Dorsolateral prefrontal cortex (tissue), 122 donors: ENCODE measurements at places on chromosomes 6 and 20.

- DNase-seq = no peak
Observed at GRCh38 chr20:30949761-30950160, 307.7 kb upstream of the DEFB115 start.

- DNase-seq = no peak
Observed at GRCh38 chr20:45269754-45270270, 15.4 kb upstream of the SLPI start.

GRCh38 chr6:158011980-158012566 is 30.4 kb downstream of the SYNJ2 start:
- peak; percentile 21 for DNase-seq

- no peak for DNase-seq
Observed at GRCh38 chr6:25952535-25952934, 10.1 kb upstream of the TRIM38 start.

- no peak for DNase-seq
Observed at GRCh38 chr6:38185244-38185643, 365.7 kb downstream of the ZFAND3 start.

DNA sequence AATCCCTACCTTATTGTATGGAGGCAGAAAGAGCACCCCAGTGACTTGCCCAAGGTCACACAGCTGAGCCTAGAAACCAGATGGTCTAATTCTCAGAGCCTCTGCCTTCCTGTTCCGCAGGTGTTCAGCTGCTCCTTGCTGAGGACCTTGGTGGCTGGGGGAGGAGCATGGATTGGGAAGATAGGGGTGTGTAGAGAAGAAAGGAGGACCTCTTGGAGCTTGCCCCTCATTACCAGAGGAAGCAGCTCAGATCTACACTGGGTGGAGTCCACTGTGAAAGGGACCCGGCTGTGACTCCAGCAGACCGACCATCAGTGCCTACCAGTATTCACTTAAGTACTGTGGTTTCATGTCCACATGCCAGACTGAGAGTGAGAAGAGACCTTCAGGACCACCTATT is 15.2 kb downstream of the FOXP4 start:
- no peak for DNase-seq

- no peak for DNase-seq
Observed at GRCh38 chr6:20186981-20187380, 25.3 kb downstream of the MBOAT1 start.

DNA sequence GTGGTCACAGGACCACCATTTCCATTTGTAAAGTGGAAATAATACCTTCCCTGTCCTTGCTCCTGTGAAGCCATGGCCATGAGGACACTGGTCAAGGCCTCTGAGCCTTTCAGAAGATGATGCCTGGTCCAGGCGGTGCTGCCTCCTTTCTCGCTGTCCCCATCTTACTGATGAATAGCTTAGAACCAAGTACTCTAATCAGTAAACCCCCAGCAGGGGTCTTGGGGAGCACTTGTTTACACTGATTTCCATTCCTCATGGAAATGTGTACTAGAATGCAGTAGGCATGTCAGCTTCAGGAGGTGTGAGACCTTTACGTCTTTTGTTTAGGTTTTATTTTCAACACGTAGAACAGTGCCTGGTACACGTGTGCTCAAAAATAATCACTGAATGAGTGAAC is 75.1 kb downstream of the DZANK1 start:
- DNase-seq = no peak

DNA sequence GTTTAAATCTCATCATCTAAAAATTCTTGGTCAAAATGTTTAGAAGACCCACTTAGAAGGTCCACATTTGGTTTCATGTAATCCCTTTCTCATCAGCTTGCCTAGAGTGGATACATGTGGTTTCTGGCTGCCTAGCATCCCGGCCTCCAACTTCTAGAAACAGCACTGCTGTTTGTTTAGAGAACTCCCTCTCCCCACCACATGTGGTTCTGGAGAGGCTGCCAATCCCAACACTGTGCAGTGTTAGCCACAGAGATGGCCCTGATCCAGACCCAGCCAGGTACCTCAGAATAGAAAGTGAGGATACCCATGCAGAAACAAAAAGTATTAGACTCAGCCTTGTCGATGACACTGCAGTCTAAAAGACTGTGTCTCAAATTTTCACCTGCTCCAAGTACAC is 241.8 kb downstream of the BCKDHB start:
- DNase-seq = no peak

DNA sequence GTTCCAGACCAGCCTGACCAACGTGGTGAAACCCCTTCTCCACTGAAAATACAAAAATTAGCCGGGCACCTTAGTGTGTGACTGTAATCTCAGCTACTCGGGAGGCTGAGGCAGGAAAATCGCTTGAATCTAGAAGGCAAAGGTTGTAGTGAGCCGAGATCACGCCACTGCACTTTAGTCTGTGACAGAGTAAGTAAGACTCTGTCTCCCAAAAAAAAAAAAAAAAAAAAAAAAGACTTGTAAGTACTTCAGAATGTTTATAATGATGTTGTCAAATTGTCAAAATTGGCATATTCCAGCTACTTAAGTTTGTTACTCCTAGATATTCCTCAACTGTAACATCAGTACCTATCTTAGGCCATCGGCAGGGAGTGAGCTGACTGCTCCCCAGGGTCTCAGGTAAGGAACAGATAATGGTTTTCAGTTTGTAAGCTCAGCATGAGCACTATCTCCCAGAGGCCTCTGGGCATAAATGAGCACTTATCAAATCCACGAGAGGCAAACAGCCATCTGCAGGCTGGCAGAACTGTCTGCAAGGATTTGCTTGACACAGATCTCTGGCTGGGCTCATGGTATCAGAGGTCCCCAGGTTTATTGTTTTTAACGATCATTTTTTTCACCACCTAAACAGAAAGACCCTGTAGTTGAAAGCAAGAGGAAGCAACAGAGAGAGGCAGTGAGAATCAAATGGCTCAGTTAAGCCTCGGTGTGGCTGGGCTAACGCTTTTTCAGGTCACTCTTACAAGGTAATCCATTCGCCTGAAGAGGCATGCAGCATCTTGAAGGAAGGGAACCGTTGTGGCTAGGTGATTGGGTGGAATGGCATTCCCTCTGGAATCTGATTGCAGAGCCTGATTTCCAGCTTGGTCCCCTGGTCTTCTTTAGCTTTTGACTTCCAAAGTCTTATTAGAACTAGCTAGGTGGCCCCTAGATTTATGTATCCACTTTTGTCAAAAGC is 115.9 kb downstream of the LY86 start:
- no peak for DNase-seq

GRCh38 chr6:118574051-118574865 is 26.2 kb downstream of the PLN start:
- no peak for DNase-seq

GRCh38 chr20:35087791-35088190 is 4.8 kb downstream of the TRPC4AP start:
- no peak for DNase-seq

GRCh38 chr6:79076160-79076559 is 1.9 kb downstream of the PHIP start:
- DNase-seq = no peak

GRCh38 chr20:10076126-10077080 is 41.6 kb downstream of the ANKEF1 start:
- no peak for DNase-seq

DNA sequence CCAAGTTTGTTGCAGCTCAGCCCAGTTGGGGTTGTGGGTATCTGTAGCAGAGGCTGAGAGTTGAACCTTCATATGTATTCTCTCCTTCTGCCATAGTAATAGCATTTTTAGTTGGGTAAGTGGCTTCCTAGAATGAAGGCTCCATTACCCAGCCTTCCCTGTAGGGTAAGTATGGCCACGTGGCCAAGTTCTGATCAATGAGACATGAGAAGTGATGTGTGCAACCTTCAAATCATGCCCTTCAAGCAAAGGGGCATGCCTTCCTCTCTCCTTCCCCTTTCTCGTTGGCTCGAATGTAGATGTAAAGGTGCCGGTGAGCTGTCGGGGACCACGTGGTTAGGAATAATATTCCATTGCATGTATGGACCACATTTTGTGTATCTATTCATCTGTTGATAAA is 12.7 kb upstream of the TRAF3IP2 start:
- DNase-seq = no peak

DNA sequence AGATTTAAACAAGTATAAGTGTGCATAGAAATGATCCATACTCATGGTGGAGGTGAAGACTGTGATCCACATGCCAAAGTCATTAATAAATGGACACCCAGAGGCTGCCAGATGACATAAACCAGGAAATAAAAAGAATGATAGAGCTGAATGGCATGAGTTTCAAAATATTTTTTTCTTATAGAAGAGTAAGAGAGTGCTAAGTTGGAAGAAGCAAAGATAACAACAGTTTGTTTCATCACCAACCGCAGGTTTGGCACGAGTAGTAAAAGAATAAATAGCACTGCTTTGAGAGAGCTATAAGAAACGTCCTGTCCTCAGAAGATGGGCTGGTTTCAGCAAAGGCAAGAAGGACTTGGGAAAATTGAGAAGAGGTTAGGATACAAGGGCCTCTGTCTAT is 246.9 kb downstream of the UBE3D start:
- no peak for DNase-seq

- DNase-seq = no peak
Observed at GRCh38 chr6:33064723-33065122, 8.7 kb downstream of the HLA-DPA1 start.

GRCh38 chr6:87682310-87682709 is 19.7 kb downstream of the AKIRIN2 start:
- DNase-seq = no peak

DNA sequence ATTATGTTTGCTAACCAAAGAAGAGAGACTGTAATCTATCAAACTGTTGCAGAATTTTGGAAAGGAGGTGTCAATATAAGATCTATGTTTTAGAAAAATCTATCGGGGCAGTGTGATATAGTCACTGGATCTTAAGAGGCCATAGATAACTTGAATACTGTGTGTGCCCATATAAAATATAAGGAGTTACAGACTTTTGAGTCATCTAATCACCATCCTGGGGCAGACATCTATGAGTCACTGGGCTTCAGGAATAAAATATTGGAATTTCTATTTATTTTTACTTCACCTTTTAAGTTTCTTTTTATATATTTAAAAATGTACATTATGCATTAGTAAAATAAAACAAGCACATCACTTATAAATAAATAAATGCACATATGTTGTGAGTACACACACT is 509.3 kb upstream of the MAN1A1 start:
- no peak for DNase-seq

DNA sequence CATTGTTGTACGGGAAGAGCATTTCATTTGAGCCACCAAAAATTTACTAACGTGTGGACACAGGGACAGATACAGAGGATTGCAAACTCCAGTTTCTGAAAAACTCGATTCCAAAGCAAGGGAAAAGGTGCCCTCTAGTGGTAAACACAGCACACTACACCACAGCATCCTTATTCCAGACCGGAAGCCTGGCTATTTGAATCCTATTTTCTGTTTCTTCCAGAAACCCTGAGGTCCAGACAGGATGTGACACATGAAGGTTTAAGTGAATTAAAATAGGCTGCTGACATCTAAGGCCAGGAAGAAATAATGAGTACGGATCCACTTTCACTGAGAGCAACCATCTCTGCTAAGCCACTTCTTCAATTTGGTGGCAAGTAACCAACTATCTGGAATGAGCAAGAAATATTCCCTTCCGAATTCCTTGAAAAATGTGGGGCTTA is 31.8 kb upstream of the GMPR start:
- DNase-seq = no peak

- no peak for DNase-seq
Observed at GRCh38 chr6:169213814-169214520, 39.7 kb downstream of the THBS2 start.

- no peak for DNase-seq
Observed at GRCh38 chr6:102749210-102749971, 1355.9 kb downstream of the GRIK2 start.

- DNase-seq = no peak
Observed at GRCh38 chr20:63411898-63412631, 50.9 kb upstream of the CHRNA4 start.

DNA sequence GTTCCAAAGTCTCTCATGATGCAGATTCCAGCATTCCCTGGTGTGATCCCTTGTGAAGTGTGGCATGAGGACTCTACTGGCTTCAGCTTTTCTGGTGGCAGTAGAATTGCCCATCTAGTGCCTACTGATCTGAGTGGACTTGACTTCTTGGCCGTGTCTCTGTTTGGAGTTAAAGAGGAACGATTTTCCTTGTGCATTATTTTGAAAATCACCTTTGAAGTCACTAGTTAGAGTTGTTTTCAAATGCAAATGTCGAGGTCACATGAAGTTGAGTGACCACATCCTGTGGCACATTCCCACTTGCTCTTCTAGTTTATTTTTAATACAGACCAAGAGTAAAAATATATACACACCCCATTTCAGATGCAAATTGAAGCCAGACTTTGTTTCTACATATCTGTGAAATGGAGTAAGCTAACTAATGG is 270.7 kb upstream of the TAB2 start:
- no peak for DNase-seq

GRCh38 chr20:60482221-60483008 is 524.2 kb downstream of the CDH26 start:
- DNase-seq = no peak

DNA sequence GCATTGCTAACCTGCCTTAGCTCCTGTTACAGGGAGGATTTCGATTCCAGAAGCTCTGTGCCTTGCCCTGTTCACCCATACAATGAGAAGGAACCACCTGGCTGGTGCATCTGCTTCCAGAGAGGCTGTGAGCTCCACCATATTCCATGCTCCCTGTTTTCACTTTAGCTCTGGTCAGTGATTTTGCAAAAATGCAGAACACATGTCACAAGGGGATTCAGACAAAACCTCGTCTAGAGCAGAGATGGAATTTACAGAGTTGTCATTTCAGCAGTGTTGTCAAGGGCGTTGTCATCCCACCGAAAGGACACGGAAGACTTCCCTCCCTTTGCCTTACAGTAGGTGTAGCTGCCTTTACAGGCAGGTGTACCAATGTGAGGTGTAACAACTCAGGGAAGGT is 223.0 kb upstream of the ARID1B start:
- no peak for DNase-seq

DNA sequence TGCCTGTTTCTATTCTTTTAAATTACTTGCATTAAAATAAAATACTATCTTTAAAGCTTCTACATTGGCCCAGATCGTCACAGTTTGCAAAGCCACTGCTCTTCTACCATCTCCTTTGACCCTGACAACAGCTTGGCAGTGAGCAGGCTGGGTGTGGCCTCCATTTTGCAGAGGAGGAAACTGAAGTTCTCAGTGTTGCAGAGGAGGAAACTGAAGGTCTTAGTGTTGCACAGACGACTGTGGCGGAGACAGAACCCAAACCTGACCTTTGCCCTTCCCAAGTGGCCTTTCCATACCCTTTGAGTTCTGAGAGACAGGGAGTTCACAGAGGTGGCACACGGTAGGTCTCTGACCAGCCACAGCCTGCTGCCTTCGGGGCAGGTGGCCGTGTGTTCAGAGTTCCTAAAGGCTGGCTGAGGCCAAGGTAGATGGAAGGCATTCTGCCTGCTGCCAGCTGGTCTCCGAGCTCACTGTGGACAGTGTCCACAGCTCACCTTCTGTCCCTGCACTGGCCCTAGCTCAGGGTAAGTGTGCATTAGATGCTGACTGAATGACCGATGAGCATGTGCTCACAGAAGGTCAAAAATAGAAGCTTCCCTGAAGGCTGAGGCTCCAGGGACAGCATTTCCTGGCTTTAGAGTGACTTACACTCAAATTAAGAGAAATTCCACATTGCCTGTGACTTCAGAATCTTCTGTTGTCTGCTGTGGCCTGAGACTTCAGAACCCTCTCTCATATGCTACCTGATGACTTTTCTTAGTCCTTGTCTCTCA is 113.5 kb upstream of the SLC24A3 start:
- DNase-seq = no peak

- DNase-seq = no peak
Observed at GRCh38 chr6:126335210-126335609, 4.7 kb upstream of the CENPW start.
